ENCODE measurements at places on chromosomes 11 and 22.
A peak's percentile ranks its signal among the peaks of the same experiment; 100 is the strongest.

DNA sequence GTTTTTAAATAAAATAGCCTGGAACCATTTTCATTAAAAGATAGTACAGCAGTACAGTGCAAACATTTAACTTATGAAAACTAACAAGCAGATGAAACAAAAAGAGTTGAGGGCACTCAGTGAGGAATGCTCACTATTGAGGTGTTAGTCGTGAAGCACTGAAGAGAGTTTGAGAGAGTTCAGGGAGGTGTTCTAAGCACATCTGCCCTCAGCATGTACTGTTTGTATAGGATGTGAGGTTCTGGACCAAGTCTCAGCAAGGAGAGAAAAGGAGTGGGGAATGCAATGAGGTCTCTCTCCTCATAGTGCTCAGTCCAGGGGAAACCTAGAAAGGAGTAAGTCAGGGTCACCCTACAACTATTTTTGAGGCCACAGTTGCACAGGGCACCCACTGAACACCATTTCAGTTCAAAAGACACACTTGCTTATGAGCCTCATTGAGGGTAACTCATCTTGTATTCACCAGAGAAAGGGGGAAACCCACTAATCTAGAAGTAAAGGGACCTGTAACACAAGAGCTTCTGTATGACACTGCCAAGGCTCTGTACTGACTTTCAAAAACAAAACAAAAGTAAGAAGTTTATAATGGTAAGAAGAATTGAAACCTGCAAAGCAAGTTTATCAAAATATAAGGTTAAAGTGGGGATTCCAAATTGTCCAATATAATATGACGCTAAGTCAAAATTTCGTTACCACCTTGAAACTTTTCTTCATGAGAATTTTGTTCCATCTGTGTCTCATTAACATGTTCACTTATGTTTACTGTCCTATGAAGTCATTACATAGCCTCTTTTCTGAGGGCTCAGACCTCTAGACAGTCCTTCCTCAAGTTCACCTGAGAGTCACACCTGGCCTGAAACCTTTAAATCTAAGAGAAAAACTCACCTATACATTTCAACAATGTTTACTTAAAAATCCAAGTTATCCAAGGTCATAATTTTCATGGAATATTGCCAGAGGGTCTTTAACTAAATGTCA lies 275.3 kb downstream of the ETS1 start:
- no peak for DNase-seq

DNA sequence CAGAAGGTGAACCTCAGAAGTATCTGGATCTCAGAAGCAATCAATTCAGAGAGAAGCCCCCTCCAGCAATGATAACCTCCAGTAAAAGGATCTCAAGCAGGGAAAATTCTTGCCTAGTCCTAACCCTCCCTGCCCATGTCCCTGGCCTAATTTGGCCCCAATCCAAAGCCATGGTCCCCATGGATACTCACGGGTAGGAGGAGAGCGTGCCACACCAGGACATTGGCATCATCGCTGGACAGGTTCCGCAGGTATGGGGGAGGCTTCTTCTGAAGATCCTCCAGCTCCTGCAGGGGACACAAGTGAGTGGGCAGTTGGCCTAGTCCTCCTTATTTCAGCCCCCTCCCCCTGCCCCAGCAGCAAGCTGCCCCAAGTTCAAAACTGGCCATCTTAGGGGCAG lies 7.3 kb downstream of the UBE2L6 start:
- no peak for DNase-seq

- peak; percentile 95 for DNase-seq
Measured at GRCh38 chr11:126359431-126360048, 4.1 kb downstream of the ST3GAL4 start.

DNA sequence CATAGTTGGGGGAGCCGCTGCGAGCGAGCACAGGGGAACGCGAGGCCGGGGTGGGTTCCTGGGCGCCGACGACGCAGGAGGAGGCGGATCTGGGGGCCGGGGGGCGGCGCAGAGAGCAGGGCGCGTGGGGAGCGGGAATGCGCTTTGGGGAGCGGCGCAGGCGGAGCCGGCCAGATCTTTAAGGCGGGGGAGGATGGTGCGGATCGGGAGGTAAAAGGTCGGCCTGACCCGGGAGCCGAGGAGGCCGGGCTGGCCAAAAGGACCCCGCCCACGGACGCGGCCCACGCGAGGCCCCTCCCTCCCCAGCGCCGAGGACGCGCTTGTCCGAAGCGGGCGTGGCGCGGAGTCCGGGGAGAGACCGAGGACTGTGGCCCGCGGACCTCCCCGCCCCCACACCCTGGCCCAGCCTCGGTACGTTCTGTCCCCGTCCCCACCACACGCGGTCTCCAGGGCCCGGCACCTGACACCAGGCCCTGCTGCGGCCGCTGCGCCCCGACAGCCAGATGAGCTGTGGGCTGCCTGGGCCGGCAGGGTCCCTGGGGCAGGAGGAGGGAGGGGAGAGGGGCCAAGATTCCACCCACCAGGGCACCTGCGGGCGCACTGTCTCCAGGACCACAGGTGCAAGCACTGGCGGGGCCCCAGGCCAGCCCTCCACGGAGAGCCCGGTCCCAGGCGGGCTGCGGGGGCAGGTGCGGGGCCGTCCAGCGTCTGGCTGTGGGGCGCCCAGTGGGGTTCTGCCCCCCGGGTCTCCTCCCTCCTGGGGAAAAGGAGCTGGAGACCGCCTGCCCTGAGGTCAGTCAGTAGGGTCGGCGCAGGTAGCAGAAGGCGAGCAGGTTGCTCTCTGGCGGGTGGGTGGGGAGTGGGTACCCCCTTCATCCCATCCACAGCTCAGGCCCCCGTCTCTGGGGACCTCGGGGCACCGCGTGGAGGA lies 10.9 kb downstream of the PIM3 start:
- DNase-seq, result no peak

DNA sequence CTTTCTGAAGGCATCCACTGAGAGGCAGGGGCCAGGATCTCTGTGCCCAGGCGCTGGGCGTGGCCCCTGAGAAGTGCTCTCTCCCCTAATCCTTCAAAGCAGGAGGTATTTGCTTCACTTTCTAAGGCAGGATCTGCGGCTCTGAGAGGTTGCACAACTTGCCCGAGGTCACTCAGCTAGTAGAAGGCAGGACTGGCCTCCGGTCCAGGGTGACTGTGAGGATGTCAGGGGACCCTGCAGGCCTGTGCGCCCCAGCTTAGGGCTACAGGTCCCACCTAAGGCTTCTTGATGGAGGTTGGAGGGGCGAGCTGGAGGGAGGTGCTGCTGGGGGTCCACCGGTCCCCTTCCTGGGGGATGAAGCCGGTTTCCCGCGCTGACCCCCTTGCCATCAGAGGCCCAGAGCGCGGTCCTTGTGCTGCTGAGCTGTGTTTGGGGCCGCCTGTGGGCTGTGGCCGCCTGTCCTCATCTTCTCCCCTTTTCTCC lies 979 bp downstream of the SMIM38 start:
- no peak for DNase-seq

- no peak for DNase-seq
Measured at GRCh38 chr11:44563711-44564110, 1.8 kb upstream of the CD82 start.

- DNase-seq, result no peak
Measured at GRCh38 chr22:48872271-48873190, 955.1 kb downstream of the BRD1 start.

GRCh38 chr11:10908215-10908951 lies 50.5 kb upstream of the ZBED5 start:
- no peak for DNase-seq

DNA sequence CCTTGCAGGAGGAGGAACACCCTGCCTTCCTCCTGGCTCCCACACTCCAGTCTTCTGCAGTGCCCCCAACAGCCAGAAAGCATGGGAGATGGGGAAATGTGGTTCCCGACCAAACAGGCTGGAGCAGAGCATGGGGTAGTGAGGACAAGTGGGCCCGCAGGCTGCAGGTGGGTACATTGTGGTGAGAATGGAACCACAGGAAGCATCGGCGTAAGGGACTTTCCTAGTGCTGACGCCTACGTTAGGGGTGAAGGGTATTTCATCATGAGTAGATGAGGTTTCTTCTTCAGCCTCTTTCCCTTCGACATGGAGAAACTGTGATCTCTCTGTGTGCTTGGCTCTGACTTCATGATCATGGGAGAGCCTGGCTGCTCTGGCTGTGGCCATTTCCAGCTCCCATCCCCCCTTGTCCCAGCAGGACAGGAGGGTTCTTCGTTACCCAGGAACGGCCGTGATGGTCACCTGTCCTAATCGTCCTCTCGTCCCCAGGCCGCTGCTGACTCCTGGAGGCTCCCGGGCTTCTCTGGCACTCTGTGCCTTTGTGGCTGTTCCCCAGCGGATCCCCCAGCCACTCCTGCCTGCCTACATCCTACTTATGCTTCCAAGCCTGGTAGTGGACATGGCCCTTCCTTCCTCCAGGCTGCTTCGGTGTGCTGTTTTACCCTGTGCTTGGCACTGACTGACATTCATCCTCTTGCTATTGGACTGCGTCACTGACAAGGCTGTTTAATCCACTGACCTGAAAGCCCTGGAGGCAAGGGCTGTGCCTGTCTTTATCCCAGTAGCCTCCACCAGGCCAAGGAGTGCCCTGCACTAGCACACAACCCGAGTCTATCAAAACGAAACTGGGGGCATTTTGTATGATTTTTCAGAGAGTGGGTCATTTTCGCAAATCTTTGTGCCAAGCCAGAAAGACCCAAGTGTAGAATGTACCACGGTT lies 65.2 kb upstream of the CECR2 start:
- no peak for DNase-seq

DNA sequence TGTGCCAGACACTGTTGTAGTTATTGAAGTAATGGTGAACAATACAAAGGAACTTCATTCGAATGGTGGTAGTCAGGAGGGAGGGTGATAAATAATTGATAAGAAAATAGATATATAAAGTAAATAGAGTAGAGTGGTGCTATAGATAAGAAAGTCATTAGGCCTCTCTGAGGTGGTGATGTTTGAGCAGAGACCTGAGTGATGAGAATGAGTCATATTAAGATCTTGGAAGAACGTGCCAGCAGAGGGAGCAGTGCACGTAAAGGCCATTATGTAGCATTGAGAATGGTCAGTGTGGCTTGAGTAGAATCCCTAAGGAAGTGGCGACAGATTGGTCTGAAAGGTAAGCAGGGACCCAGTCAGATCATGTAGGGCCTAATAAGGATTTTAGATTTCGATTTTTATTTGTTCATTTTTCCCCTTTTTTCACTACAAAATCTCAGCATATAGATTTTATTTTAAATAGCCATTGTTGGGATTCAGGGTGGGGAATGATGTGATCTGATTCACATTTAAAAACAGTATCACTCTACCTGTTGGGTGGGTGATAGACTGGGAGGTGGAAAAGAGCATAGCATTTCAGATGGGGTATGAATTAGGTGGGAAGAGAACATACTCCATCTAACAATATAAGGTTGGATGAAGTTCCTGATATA lies 44.7 kb downstream of the CCDC90B start:
- peak; percentile 49 for DNase-seq

- DNase-seq, result peak; percentile 78
Measured at GRCh38 chr11:118488480-118489109, 38.7 kb upstream of the TTC36 start.

GRCh38 chr11:15967166-15967565 lies 389.2 kb downstream of the SOX6 start:
- no peak for DNase-seq

GRCh38 chr11:86269645-86270044 lies 25.1 kb downstream of the EED start:
- DNase-seq, result no peak

GRCh38 chr22:24161909-24162308 lies 19.4 kb upstream of the SUSD2 start:
- DNase-seq, result no peak

- DNase-seq, result peak; percentile 64
Measured at GRCh38 chr11:102390667-102391465, 43.9 kb downstream of the BIRC2 start.

GRCh38 chr11:76995081-76995576 lies 39.1 kb upstream of the B3GNT6 start:
- DNase-seq, result no peak

DNA sequence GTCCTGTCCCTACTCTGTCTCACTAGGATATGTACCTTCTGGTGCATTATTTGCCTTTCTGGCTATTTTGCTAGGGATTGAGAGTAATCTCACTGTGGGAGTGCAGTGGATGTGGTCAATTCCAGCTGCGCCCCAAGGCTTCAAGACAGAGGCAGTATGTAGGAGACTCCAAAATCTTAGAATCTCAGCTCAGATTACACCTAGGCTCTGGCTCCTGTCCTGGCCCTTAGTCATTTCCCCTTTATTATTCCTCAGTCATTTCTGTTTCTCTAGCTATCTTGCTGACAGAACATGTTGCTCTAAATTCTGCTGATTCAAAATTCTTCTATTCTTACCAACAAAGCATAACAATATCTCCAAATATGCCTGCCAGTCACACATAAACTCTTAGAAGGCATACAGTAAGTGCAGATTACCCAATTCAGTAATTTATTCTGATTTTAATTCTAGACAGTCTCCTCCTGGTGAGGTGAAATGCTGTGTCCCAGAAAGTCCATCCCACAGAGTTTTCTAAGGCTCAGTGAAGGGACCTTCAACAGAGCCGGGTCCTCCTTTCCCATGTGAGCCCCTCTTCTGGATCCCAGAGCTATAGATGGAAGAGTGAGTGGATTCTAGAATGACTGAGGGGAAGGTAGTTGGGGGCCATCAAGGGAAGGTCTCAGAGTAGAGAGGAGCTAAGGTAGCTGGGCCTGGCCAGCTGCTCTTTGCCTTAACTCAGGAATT lies 24.3 kb upstream of the GLYATL1 start:
- no peak for DNase-seq

GRCh38 chr22:34099278-34099677 lies 179.0 kb upstream of the LARGE1 start:
- DNase-seq, result no peak

GRCh38 chr11:27124514-27125264 lies 84.1 kb downstream of the BBOX1 start:
- peak; percentile 17 for DNase-seq

GRCh38 chr11:83643115-83643514 lies 356.9 kb upstream of the CCDC90B start:
- no peak for DNase-seq

DNA sequence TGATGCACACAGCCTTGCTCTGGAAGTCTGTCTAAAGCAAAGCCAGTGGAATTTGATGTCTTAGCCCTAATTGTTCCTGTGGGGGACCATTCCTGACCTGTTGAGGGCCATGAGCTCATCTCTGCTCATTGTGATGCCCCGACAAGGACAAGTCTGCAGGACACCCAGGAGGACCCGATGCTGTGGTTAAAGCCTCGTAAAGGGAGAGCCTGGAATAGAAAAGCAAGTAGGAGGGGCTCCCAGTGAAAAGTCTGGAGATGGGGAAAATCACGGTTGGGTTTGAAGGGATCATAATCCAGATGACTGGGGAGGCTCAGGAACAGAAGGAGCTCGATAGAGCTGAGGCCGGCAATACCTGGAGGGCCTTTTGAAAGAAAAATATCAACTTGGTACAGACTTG lies 98.5 kb upstream of the RAG2 start:
- no peak for DNase-seq

DNA sequence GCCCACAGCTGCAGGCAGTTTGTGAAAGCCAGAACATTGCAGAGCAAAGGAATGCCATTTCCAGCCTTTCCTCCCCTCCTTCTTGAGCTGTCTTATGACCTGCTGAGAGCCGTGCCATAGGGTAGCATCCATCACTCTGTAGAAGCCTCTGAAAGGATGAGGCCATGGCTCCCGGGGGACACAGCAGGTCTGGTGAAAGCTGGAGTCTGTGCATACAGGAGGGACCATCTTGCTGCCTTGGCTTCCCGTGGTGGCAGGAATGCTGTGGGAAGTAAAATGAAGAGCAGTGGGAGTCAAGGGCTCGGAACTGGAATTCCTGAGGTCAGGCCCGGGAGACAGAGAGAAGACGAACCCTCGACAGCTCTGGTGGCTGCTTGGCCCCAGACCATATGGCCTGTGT lies 30.9 kb downstream of the ANO1 start:
- DNase-seq, result no peak

GRCh38 chr11:63641727-63642126 lies 27.5 kb upstream of the PLAAT3 start:
- DNase-seq, result no peak

Data from NCI-H1105 treated with DMSO at 0.1 percent for 48 hours (cell line).